ENCODE measurements at places on chromosomes 6 and 20.
A peak's percentile ranks its signal among the peaks of the same experiment; 100 is the strongest.

- no peak for DNase-seq
Measured at GRCh38 chr20:46775806-46776205, 66.4 kb downstream of the SLC2A10 start.

DNA sequence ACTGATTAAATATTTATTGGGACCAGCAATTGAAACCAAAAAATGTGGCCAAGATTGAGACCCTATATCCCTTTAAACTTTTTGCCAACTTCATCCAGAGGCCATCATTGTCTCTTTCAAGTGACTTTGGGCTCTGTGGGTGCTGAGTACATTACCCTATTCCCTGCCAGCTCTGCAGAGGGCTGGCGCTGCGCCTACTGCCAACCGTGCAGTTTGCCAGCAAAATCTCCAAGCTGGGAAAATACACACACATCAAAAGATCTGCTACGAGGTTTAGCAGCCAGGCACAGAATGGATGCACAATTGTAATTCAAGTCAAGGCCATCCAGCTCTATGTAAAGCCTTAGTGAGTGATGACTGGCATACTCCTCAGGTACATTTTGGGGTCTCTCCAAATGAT lies 125.0 kb downstream of the CBLN4 start:
- DNase-seq = no peak

GRCh38 chr6:117264369-117264691 lies 1.0 kb upstream of the VGLL2 start:
- no peak for DNase-seq

DNA sequence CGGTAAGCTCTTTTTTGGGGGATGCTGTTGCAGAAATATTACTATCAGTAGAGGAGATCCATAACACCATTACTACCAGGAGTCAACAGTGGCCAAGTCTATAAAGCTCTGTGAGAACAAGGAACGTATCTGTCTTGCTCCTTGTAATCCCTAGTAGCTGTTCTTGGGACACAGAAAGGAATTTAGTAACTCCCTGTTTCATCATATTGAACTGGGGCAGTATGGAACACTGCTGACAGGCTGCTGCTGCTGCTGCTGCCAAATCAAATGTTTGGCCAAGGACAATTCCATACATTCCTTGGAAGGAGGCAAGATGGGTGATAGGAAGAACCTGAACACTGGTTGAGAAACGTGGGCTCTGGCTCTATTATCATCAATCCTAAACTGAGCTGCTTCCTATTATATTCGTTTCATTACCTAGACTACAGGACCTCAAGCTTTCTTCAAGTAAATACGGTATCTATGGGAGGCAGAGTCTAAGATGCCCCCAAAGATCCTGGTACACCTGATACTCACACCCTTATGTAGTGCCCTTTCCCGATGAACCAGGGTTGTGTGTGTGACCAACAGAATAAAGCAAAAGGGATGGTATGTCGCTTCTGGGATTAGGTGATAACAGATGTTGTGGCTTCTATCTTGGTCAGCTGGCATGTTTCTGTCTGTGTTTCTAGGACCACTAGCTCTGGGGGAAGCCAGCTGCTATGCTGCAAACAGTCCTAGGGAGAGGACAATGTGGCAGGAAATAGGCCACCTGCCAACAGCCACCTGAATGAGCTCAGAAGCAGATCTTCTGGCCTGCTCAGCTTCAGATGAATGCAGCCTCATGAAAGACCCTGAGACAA lies 39.5 kb downstream of the ELOVL5 start:
- DNase-seq = peak; percentile 55

DNA sequence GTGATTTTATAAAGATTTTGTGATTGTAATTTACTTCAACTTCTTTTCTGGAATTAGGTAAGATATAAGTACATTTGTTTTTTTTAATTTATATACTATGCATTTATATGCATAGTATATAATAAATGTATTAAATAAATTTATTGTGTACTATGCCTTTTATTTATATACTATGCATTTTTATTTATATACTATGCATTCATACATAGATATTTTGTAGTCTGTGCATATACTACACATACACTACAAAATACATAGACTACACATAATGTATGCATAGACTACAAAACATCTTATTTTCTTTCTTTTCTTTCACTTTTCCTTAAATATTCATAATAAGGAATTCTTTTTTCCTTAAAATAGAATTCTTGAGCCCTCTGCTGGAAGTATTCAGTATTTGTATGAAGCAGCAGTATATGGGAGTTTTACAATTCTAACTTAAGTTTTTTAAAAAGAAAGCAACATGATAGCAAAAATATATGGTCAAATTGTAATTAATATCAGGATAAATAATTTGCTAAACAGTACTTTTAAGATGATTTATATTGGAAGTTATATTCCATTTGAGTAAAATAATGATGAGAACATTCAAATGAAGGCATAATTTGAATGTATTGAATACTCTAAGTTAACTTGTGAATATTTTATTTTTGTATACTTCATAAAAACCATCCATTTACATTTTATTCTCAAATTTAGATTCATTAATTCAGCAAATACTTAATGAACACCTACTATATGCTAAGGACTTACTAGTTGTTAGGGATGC lies 129.3 kb downstream of the KLHL32 start:
- DNase-seq = peak; percentile 20

DNA sequence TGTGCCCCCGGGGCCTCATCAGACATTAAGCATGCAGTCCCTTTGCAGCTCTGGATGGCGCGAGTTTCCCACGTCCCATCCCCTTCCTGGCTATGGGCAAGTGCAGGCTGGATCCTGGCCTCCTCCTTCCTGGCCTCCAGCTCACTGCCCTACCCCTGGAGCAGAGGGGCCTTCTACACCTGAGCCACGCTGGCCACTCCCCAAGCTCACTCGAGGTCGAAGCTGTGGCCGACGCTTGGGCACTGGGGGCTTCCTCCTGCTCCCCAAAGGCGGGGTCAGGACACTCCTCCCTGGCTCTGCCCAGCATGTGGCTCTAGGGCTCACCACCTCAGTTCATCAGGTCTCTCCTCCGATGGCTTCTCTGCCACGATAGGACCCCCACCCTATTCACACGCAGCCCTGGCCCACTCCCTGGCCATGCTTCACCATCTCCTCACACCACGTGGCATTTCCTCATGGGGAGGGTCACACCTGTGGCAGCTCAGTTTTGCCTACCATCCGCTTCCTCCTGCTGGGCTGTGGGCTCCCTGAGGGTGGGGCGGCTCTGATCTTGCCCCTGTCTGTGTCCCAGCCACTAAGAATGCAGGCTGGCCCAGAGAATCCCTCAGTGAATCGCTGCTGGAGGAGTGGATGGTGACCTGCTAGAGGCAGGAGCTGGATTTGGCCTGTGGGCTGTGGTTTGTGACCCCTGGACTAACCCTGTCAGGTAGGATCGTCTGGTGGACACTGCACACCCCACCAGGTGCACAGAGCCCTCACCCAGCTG lies 280.7 kb downstream of the TAF4 start:
- DNase-seq = no peak

DNA sequence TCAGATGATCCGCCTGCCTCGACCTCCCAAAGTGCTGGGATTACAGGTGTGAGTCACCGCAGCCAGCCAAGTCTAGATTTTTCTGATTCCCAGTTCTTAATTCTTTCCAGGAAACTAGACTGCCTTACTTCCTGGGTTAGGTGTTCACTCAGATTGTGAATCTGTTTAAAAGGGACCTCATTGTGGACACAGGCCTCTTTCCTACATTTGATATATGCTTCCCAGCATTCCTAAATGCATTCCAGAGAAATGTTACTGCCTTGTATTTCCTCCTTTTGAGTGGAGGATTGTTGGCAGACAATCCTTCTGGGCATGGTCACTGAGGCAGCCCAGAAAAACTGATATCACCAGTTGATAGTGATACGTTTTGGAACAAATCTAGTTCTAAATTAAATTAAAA lies 15.7 kb downstream of the TMEM181 start:
- DNase-seq = no peak

DNA sequence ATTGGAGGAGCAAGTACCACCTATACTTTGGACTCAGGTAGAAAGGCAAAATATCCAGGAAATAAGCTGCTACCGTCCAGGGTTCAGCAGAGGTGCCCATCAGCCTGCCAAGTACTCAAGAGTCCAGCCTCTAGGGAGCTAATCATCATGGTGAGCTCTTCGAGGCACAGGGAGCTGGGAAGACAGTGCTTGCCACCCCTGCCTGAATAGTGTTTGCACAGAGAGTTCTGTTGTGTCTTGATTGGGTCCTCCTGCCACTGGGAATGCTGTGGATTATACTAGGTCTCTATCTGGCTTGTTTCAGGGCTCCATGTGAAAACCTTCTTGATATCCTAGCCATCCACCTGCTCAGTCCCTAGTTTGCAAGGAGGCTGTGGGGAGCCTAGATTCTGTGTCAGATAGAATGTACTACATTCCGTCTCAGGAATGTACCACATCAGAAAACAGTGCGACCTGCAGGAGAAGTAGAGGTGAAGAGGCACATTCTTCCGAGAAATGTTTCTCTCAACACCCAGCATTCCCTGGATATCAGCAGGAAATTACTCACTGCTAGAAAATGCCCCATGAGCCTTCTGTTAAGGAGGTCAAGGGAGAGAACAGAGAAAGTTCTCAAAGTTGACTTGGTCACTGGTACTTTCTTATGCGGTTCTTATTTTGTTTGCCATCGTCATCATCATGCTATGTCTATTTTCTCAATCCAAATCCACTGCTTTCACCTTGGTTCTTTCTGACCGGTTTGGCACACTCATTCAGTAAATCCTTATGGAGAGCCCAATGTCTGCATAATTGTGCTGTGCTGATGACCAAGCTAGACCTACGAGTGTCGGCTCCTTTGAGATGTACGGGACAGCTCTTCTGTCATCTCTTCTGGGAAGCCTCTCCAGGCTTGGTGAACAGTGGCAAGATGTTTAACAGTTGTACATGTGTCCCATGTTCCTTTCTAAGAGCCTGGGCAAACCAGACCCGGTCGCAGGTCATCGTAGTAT lies 30.7 kb downstream of the PTPN1 start:
- DNase-seq = no peak

- DNase-seq = no peak
Measured at GRCh38 chr20:63700199-63701050, 4.0 kb downstream of the TNFRSF6B start.

DNA sequence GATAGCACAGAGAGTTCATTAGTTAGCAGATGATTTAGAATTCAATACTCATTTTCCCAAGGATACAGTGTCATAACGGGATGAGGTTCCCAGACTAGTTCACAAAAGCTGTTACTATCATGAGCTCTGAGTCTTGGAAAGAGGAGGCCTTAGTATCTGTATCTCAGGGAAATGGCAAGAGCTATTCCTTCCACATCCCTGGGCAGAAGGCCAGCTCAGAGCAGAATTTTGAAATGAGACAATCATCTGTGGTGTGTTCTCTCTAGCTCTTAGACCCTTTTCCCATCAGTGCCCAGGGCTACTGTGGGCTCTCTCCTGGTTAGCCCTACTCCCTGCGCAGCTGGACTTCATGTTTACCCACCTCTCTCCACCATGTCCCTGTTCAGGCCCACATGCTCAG lies 64.5 kb downstream of the JAG1 start:
- DNase-seq = no peak

DNA sequence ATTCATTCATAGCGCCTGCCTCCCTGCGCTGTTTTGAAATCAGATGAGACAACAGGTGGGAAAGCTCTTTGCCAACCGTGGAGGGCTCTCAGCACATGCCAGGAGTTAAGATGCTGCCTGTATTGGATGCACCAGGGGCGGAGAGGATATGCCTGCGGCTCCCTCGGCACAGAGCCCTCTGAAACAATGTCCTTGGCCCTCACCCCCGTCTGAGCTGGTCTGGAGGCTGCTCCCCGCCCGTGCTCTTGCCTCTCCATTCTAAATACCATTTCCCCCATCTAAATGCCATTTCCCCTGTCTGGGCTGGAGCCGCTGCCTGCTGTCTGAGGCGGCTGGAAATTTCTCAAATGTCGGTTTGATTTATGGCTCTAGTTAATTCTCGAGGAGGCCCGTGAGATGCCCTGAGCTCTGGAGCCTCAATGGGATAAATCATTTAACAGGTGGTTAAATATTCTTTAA lies 50.8 kb upstream of the MLN start:
- peak; percentile 25 for DNase-seq

DNA sequence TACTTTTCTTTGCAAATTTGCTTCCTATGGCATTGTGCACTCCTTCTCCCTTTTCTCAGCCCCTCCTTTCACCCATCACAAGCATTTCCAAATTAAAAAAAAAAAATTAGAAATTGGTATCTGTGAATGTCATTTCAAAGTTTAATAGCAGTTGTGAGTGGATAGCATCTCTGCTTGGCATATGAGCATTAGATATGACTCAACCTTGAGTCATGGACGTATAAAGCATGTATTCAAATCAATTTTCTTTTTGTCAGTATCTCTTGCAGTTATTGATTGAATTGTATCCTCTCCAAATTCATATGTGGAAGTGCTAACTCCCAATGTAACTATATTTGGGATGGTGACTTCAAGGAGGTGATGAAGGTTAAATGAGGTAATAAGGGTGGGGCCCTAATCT lies 60.1 kb upstream of the MAP3K7 start:
- no peak for DNase-seq

GRCh38 chr6:101114703-101115102 lies 233.6 kb upstream of the ASCC3 start:
- peak; percentile 81 for DNase-seq

GRCh38 chr20:41738604-41739206 lies 120.5 kb upstream of the CHD6 start:
- DNase-seq = peak; percentile 42

DNA sequence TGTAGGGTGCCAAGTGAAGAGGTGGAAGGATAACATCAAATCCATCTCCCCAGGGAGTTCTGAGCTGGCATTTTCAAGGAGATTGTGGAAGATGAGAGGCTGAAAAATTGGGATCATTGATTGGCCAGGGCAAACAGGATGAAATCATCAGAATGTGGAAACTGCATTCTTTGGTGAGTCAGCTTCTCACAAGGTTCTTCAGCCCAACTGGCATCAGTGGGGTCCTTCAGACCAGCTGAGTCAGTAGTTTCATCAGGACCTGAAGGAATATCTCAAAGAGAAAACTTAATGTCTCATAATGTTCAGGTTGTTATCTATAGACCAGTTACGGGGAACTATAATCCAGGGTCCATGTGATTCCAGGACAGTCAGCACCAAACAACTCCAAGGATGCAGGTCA lies 195.8 kb downstream of the HAO1 start:
- DNase-seq = no peak

DNA sequence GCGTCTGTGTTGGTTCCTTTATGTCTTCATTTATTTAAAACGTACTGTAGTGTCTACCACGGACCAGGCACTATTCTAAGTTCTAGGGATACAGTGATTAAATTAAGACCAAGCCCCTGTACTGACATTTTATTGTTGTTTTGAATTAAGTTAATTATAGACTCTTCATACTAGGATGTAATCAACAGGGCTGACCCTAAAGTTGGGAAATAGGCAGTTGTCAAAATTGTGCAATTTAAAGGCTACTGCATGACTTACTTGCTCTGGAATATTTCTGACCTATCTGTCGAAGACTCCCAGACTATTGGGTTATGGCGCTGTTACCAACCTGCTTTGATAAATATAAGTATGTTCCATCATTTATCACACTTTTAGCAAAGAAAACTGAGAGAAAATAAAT lies 6.7 kb downstream of the MYO6 start:
- no peak for DNase-seq

All from NCI-H1092 treated with DMSO at 0.1 percent for 48 hours (cell line).